ENCODE measurements at places on chromosomes 5 and 9. TPM values are rescaled to one million over a fixed set of nuclear protein-coding genes. Genes with fewer than 3 reads are reported as not detected.

- peak overlapping the region; percentile 50 for H3K4me3 ChIP-seq
- H3K27me3 ChIP-seq: peaks cover 27% of the 10 kb centered on the region
- peaks cover 25% of the 10 kb centered on the region for H3K4me1 ChIP-seq
Measured at GRCh38 chr5:174723979-174724483, 351 bp upstream of the MSX2 start.

The CARTPT gene
- not detected for polyA plus RNA-seq

The CDX1 gene
- polyA plus RNA-seq: 46.9 TPM

GRCh38 chr9:124242331-124243194, 15.2 kb upstream of the NEK6 start:
- DNase-seq: peak; percentile 44
- no peaks in the 10 kb centered on the region for H3K27me3 ChIP-seq
- H3K27ac ChIP-seq: peak overlapping the region; percentile 77
- no peaks in the 10 kb centered on the region for H3K36me3 ChIP-seq
- no peak overlapping the region for H3K4me3 ChIP-seq

The DIPK1B gene
- 39.4 TPM for polyA plus RNA-seq

DNA sequence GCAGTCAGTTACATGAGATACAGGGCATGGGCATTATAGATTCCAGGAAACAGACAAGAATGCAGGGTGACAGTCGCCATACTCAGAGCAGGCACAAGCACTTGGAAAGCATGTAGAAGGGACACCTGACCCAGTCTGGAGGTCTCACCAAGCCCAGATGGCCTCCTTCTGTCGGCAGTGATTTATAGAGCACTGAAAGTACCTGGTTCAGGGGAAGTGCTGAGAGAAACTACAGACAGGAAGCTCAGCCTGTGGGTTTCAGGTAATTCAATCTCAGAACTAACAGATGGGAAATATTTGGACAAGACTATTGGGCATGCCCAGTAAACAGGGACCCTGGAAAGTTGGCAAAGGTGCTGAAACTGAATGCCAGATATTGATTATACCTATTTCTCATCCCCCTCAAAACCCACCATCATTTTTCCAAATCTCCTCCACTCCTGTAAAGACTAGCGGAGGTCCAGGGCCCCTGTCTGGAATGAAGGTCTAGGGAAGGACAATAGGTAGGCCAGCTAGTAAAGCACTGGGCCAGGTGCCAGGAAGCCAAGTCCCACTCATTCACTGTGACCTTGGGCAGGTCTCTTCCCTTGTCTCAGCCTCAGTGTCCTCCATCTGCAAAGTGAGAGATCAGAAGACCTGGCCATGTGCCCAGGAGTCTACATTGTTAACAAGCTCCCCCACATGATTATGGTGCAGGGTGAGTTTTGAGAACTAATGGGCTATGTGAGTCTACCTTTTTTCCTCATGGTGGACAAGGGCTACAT, 26.9 kb downstream of the KLHL3 start:
- H3K27ac ChIP-seq: no peak overlapping the region
- H3K36me3 ChIP-seq: no peaks in the 10 kb centered on the region
- no peaks in the 10 kb centered on the region for H3K4me1 ChIP-seq
- no peaks in the 10 kb centered on the region for H3K27me3 ChIP-seq
- no peak for DNase-seq

The ARL10 gene
- polyA plus RNA-seq: 4.4 TPM

DNA sequence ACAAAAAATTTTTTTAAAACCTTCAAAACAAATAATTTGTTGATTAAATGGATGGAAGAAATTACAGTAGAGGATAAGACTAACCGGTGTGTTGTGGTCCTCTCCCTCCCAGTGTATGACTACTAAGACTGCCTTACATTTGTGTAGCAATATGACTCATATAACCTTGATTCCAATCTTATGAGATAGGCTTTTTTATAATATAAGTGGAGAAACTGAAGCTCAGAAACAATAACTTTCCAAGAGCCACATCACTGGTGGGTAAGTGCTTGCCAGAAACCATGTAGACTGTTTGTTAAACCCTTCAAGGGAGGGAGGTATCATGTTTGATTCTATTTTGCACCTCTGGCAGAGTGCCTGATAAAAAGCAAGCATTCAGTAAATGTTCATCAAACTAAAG, 47.5 kb downstream of the NLN start:
- DNase-seq: no peak
- H3K4me1 ChIP-seq: no peaks in the 10 kb centered on the region
- no peak overlapping the region for H3K27ac ChIP-seq
- no peaks in the 10 kb centered on the region for H3K27me3 ChIP-seq
- no peaks in the 10 kb centered on the region for H3K36me3 ChIP-seq
